Central memory CD4-positive, alpha-beta T cell (primary cell): ENCODE measurements at places on chromosomes 16 and 17.

- no peak for DNase-seq
Measured at GRCh38 chr17:48575066-48575582, 3.0 kb downstream of the HOXB4 start.

GRCh38 chr17:10421900-10422542, at the start of gene MYH8:
MYH8 (minus strand) TSS chr17:10421950; CDS start chr17:10420227, 1,723 bp downstream.
- DNase-seq, result no peak

DNA sequence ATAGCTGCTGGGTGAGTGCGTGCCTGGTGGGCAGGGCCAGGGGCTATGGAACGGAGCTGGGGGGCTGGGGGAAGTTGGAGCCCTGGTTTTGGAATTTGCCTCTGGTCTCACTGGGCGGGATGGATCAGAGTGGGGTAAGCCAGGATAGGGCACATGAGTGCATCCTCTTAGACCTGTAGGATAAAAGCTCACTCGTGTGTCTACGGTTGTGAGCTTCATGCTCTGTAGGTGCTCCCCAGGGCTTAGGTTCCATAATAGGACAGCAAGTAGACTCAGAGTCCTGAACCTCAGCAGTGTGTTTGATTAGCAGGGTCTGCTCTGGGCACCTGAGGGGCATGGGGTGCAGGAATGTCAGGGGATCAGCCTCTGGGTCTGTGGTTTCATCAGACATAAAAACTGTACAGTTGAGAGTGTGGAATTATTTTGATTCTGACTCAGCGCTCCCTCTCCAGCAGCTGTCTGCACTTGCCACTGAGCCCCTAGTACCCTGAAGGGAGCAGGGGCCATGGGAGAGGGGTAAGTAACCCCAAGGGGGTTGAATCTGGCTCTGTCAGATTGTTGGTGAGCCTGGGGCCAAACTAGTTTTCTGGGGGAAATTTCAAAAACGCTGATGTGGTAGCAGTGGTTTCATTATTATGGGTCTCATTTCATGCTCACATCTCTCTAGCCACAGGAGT, 84.2 kb upstream of the LGALS9 start:
- DNase-seq, result no peak

GRCh38 chr17:71548540-71549190, 572.2 kb upstream of the SOX9 start:
- no peak for DNase-seq

DNA sequence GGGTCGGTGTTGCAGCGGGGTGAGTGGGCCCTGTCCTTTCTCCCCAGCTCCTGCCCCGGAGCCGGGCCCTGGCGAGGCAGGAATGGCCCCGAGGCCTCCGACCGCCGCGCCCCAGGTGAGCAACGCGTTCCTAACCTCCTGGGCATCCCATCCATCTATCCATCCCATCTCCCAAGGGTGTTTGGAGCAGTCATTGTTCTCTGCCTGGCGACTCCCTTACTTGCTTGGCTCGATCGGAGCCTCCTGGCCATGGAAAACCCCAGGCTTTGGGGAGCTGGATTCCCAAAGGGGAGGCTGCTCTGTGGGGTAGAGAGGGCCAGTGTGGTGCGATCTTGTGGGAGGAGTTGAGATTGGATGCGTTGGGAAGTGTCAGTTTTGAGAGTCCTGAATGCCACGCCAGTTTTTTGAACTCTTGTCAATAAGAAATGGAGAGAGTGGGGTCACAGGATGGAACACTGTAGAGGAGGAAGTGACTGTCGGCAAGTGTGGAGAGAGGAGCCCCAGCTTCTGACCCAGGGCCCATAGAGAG, 684 bp downstream of the ZFP90 start:
- DNase-seq, result peak; percentile 25

GRCh38 chr16:525520-526180, 1.9 kb upstream of the CAPN15 start:
- peak; percentile 24 for DNase-seq

DNA sequence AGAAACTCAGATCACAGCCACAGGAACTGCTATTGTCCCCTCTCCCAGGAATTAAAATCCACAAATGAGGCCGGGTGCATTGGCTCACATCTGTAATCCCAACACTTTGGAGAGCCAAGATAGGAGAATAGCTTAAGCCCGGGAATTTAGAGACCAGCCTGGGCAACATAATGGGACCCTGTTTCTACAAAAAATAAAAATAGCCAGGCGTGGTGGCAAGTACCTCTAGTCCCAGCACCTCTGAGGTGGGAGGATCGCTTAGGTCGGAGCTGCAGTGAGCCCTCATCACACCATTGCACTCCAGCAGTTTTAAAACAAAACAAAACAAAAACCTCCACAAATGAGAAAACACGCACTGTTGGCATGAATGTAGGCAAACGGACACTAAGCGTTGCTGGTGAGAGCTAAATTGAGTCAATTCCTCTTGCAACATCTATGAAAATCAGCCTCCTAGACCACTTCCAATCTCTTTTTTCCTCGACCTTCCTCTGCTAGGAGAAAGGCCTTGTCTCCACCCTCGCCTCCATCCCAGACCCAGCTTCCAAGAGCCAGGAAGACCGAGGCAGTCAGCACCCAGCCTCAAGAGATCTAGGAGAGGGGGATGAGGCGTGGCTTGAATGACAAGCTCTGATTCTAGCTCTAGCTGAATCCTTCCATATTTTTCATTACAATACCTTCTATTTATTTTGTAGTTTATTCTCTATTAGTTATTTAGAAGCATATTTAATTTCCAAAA, 14.8 kb downstream of the TLE7 start:
- DNase-seq, result no peak

DNA sequence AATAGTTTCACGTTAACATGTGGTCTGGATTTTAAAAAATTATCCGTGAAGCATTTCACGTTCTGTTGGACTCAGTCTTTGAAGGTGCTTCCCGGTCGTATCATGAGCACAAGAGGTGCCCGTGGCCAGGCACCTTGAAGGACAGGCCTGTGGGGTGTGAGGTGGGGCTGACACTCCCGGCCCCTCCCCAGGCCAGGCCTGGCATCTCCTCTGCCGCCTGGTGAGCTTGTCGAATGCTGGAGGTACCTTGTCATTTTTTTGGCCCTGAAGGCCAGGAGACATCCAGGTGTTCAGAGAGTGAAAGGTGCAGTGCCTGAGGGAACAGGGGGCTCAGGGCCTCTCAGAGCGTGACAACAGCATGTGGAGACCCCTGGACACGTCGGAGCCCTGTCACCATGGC, 11.7 kb downstream of the ZNF469 start:
- no peak for DNase-seq

DNA sequence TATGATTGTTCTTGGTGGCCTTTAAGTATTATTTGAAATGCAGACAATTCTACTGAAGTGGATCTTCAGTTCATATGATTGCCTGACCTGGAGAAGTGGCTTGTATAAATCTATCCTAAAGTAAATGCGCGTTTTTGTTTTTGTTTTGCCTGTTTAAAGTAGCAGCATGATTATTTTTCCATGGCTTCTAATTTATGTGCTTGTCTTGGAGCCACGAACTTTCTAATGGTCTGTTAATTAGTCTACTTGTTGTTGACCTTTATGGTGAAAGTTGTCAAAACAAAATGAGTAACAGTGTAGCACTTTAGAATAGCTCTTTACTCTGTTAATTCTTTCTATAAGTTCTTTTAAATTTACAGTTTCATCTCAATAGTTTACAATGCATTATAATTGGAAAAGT, 1.7 kb downstream of the PRKAR1A start:
- no peak for DNase-seq

DNA sequence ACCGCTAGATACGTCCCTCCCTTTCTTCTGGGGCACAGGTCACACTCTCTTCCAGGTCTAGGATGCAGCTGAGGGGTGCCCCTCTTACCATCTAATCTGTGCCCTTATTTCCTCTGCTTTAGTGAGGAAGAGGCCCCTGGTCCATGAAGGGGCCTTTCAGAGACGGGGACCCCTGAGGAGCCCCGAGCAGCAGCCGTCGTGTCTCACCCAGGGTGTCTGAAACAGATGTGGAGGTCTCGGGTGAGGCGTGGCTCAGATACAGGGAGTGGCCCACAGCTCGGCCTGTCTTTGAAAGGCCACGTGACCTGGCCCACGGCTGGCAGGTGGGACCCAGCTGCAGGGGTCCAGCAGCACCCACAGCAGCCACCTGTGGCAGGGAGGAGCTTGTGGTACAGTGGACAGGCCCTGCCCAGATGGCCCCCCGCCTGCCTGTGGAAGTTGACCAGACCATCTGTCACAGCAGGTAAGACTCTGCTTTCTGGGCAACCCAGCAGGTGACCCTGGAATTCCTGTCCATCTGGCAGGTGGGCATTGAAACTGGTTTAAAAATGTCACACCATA, 15.6 kb downstream of the SCGB1C2 start:
- DNase-seq, result no peak

GRCh38 chr16:50901062-50901461, 159.2 kb downstream of the CYLD start:
- DNase-seq, result no peak

DNA sequence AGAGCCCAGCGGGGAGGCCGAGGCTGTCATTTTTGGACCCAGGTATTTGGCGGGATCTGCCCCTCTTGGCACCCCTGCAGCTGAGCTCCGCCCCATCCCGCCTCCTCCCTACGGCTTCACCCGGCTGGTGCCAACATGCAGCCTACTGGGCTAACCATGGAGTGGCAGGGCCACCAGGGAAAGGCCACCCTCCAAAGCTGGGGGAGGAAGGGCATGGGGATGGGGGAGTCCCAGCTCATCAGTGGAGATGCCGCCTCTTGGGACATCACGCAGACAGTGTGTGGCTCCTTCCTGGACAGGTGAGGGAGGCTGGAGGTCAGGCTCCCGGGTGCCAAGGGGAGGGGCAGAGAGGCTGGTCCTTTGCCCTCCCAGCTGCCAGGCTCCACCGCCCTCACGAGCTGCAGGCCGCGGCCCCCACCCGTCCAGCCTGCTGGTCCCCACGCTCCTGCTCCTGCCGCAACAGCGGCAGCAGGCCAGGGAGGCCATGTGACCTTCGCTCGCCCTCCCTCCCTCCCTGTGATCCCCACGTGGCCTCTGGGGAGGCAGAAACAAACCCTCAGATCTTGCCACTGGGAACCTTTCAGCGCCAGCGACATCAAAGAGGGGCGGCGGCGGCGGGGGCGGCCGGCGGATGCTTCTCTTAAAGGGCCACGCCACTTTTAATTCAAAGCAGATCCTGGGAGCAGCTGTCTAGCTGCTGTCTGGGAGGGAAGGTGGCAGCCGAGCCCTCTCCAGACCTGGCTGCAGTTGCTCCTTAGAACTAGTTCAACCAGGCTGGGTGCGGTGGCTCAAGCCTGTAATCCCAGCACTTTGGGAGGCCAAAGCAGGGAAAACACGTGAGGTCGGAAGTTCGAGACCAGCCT, 6.8 kb upstream of the NOTUM start:
- peak; percentile 84 for DNase-seq

DNA sequence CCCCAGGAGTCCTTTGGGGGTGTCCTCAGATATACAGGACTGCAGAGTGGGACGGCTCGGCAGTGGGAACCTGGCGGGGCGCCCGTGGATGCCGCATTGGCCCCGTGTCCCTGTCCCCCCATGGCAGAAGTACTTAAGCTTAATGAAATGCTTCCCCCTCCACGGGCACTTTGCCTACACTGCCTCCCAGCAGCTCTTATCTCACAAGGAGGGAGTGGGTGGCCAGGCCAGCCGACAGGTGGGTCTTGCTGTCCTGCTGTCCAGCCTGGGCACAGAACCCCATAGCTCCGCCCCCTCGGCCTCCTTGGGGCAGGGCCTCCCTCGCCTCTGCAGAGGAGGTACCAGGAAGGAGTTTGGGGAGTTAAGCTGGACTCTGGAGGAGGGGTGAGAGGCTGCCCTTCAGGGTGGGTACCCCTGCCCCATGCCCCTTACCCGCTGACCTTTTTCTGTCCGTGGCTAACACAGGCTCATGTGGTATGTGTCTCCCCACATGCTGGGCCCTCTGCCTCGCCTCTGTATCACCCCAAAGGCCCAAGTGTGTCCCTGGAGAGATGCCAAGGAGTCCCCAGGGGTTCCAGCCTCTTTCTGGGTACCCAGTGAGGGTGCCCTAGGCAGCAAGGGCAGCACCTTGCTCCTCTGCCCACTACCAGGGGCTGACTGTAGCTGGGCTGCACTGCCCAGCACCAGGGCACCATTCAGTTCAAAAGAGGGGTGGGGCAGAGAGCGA, 8.7 kb downstream of the THRA start:
- no peak for DNase-seq

DNA sequence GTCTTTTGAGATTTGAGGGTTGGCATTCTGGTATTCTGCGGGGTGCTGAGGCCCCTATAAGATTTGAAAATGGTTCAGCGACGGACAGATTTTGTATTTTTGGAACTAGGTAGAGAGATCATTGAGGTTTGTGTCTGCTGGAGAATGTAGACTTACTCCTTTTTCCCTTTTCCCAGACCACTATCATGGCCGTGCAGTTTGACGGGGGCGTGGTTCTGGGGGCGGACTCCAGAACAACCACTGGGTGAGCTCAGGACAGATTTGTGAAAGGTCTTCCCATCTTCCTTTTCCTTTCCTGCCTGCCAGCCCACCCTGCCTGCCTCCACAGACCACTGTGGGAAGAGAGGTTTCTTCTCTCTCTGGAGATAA, 572 bp downstream of the PSMB6 start:
- no peak for DNase-seq

GRCh38 chr17:75115555-75115954, 5.8 kb downstream of the ARMC7 start:
- DNase-seq, result no peak

DNA sequence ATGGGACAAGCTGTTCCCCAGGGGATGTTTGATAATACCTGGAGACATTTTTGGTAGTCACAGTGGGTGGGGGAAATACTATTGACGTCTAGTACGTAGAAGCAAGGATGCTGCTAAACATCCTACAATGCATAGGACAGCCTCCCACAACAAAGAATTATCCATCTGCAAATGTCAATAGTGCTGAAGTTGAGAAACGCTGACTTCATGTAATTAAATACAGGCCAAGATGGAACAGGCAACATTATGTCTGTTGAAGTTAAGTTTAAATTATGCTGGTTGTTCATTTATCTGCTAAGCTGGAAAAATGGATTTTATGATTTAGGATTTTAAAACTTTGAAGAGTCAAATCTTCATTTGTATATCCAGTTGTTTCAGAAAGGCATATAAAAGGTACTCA, 341.2 kb upstream of the DYNLRB2 start:
- DNase-seq, result no peak
